ENCODE measurements at places on chromosomes 11 and 22. TPM values are rescaled to one million over a fixed set of nuclear protein-coding genes. Genes with fewer than 3 reads are reported as not detected.

DNA sequence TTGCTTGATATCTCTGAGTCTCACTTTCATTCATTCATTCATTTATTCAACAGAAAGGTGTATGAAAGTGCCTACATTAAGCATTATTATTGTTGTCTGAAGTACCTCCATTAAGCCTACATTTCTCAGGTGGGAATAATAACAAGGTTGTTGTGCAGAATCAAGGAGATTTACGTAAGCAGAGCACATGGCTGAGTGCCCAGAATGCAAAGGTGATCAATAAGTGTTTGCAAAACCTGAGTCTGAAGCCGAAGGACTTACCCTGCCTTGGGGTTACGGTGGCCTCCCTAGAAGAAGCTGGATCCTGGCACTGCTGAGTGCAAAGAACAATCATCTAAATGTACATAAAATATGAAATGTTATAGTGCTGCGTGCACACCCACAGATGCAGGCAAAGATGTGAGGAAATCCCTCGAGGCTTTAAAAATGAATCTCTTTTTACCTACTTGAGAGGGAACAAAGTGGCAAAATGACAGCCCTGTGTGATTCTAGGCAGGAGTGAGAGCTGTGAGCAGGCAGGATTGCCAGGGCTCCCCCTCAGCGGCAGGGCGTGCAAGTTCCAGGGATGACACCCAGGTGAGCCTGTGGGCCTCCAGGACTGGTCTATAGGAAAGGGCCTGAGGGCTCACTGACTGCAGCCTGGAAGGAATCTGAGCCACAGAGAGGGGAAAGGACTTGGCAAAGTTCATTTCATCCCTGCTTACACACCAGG lies 133.1 kb upstream of the TBCEL start:
- no peak for DNase-seq

DNA sequence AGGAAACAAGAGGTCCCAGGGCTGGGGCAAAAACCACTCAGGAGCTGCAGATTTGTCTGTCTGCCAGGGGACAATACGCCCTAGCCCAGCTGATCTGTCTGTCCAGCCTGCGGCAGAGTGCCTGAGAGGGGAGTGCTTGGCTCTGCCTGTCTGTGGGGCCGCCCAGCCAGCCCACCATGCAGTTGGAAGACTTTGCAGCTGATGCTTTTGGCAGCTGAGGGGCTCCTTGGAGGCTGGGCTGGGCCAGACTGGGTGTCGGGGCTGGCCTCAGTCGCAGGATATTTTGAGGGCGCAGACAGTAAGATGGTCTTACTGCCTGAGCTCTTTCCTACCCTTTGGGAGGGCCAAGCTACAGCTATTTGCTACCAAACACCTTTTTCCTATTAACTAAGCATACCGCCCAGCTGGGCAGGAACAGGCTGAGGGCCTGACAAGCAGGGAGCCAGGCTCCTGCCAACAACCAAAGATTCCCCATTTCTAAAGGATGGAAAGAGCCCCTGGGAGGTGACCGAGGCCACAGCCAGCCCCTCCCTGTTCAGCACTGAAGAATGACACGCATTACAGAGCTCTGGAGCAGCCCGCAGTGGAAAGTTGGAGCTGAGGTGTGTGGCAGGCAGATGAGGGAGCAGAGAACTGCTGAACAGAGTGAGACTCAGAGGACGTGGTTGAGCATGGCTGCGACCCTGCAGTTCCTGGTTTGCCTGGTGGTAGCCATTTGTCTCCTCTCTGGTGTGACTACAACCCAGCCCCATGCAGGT lies at the start of gene FAM180B:
Gene FAM180B (plus strand): TSS at position 581 of the 758 bp plus-strand sequence. CDS start 91 bp downstream, at position 672.
- DNase-seq: no peak

- DNase-seq: no peak
These were observed 8.3 kb upstream of the INSC start for GRCh38 chr11:15106201-15106965.

DNA sequence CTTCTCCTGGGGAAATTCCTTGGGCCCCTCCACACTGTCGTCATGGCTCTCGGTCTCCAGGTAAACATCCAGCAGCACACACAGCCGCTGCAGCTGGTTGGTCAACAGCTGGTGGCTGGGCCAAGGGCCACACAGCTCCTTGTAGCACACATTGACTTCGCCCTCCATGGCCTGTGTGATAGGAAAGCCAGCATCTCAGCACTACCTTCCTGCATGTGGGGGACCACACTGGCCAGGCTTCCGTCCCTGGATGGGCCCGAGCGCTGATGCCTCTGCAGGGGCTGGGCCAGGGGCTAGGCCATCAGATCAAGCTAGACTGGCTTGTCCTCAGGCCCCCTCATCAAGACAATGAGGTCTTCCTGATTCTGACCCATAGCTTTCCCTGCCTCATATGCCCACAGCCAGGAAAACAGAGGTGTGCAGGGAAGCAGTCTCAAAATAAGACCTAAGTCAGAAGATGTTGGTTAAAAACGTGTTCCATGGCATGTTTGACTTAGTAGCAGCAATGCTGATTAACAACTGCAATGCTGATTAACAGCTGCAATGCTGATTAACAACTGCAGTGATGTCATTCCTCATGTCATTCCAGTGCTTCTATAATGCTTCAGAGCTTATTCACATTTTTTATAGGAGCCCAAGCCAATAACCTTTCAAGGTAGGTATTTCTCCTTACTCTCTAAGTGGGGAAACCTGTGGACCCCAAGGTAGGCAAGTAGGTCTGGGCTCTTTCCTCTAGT lies 31.3 kb downstream of the NEFH start:
- no peak for DNase-seq

DNA sequence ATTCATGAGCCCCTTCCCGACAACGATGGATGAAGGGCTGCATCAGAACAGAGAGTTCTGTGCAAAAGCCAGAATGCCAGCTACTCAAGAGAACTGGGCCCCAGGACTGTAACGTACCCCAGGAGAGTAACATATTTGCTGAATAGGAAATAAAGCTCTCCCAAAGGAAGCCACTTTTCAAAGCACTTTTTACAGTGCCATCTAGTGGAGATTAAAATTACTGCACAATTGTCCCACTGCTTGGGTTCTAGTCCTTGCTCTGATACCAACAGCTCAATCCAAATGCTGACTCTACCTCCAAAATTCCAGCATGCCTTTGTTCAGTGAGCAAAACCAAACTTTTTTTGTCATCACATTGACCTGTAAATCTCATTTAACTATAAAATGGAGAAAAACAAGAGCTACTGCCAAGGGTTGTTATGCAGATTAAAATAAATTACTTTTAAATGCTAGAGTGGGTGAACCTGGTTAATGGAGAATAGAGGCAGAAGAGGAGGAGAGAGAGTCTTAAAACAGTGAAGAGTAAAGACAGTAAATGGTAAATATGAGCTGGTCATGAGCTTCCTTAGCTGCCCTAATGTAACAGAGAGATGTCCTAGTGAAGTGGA lies 87.6 kb upstream of the FSHB start:
- no peak for DNase-seq

- DNase-seq: no peak
These were observed 83.0 kb downstream of the TMPRSS5 start for GRCh38 chr11:113623114-113623513.

- no peak for DNase-seq
These were observed 192.4 kb upstream of the NTM start for GRCh38 chr11:131178020-131178419.

DNA sequence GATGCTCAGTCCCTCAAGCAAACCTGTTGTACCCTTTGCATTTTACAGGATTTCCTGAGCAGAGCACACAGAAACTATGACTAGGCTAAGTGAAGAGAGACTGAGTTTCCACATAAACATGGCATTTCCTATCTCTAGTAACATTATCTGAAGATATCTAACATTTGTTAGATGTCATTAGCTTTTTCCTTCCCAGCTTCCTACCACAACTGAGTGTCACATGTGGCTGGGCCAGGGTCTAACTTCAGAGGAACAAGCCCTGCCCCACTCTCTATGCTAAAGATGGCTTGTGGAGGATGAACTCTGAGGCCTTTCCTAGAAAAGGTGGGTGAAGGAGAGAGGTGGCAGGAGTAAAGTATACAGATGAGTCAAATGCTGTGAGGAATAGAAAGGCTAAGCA lies 16.5 kb downstream of the C22orf42 start:
- DNase-seq: no peak

DNA sequence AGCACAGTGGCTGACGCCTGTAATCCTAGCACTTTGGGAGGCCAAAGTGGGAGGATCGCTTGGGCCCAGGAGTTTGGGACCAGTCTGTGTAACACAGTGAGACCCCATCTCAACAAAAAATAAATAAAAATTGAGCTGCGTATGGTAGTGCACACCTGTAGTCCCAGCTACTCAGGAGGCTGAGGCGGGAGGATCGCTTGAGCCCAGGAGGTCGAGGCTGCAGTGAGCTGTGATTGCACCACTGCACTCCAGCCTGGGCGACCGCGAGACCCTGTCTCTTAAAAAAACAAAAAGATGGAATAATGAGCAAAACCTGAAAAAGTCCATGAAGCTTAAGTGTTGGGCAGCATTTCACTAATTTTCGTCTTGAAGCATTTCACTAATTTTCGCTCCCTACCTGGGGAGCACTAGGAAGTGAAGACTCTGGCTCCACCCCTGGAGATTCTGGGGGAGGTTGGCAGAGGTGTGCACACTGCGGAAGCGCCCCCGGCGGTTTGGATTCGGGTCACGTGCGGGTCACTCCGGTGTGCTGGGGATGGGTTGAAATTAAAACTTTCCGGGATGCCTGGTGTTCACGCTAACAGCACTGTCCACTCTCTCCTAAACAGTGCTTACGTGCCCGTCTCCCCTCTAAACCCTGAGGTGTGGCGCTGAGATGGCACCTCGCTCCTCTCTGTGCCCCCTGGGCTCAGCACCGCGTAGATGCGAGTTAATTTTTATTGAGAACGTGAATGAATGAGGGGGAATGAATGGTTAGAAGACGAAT lies 906 bp upstream of the NAA40 start:
- no peak for DNase-seq

DNA sequence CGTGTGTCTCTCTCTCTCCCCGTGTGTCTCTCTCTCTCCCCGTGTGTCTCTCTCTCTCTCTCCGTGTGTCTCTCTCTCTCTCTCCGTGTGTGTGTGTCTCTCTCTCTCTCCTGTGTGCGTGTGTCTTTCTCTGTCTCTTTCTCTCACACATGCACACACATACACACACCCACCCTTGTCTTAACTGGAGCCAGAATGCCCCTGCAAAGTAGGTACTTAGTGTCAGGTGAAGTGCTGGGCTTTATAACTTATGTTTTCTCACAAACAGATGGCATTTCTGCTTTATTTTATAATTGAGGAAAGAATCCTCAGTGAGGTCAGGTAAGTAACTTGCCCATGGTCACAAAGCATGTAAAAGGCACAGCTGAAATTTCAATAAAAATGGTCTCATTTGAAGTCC lies 106.0 kb downstream of the CSNK2A3 start:
- no peak for DNase-seq

DNA sequence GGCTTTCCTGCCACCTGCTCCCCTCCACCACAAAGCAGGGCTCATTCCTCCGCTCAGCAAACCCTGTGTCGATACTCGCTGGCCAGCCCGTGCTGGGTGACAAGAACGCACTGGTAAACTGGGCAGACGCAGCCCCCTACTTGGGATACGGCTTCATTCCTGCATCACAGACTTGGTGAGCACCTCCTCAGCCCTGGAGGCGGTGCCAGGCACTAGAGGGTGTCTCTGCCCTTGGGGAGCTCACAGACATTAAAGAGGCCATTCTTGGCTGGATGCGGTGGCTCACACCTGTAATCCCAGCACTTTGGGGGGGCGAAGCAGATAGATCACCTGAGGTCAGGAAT lies 6.0 kb downstream of the ZDHHC24 start:
- no peak for DNase-seq

- DNase-seq: no peak
These were observed 36.5 kb downstream of the POU2AF3 start for GRCh38 chr11:111334532-111335502.

DNA sequence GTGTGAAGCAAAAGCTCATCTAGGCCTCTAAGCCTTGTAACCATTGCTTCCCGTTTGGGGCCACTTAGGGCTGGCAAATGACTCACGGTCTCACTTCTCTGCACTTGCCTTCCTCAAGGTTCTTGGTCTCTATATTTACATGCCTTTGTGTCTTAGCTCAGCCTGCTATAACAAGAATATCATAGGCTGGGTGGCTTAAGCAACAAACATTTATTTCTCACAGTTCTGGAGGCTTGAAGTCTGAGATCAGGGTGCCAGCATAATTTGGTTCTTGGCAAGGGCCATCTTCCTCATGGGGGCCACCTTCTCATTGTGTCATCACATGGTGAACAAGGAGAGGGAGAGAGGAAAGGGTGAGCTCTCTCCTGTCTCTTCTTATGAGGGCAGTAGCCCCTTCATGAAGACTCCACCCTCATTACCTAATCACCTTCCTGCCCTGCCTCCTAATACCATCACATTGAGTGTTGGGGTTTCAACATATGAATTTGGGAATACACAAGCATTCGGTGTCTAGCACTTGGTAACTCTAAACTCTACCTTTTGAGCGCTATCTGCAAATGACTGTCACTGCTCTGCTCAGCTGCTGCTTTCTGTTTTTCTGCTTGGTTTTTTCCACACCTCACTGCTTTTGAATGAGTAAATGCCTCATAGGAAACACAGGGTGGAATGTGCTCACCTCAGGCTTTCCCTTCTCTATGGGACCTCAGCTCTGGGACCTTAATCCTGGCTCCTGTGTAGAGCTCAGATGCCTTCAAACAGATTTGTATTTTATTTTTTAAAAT lies 16.2 kb upstream of the ME3 start:
- no peak for DNase-seq

GRCh38 chr11:3807909-3808860 lies at the start of gene PGAP2:
PGAP2 (plus strand) TSS chr11:3808560; CDS start chr11:3811260, 2,700 bp downstream.
- peak; percentile 52 for DNase-seq

GRCh38 chr11:72815110-72815618 lies 953 bp downstream of the ATG16L2 start:
- no peak for DNase-seq

GRCh38 chr11:57491371-57492061 lies 24.0 kb downstream of the SLC43A1 start:
- DNase-seq: no peak

DNA sequence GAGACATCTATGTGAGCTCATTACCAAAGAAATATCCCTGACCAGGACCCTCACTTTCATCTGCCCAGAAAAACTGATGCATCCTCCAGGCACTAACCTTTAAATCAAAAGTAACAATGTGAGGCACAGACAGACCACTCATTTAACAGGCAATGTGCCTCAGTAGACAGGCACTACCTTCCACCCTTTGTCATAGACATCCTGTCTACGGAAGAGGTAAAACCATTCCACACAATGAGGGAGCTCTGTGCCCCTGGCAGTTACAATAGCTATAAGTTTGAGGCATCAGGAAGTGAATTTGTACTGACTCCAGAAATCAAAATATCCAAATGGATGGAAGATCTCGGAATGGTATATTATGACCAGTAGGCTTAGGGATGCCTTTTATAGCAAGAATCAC lies 6.7 kb upstream of the CAVIN3 start:
- no peak for DNase-seq

CLDN5 gene
- polyA plus RNA-seq: 6.7 TPM

BDNF gene
- polyA plus RNA-seq: not detected

DCUN1D5 gene
- 15.8 TPM for polyA plus RNA-seq

FIBIN gene
- polyA plus RNA-seq: not detected

INPP5J gene
- not detected for polyA plus RNA-seq

OSBP gene
- 34.5 TPM for polyA plus RNA-seq

OR5B12 gene
- not detected for polyA plus RNA-seq

RIC3 gene
- polyA plus RNA-seq: 2.5 TPM

CCDC15 gene
- polyA plus RNA-seq: 1.6 TPM

GRM5 gene
- polyA plus RNA-seq: not detected

CABP4 gene
- polyA plus RNA-seq: 2.3 TPM

HEPHL1 gene
- not detected for polyA plus RNA-seq

ACCS gene
- polyA plus RNA-seq: 1.4 TPM

POU2AF3 gene
- polyA plus RNA-seq: not detected
